ENCODE measurements at places on chromosomes 11 and 22. TPM values are rescaled to one million over a fixed set of nuclear protein-coding genes. Genes with fewer than 3 reads are reported as not detected.

The BLID gene
- polyA plus RNA-seq, result not detected

The ATXN10 gene
- 96.0 TPM for polyA plus RNA-seq

The SLC17A6 gene
- polyA plus RNA-seq, result not detected

The NAALAD2 gene
- not detected for polyA plus RNA-seq

The CEP126 gene
- 0.62 TPM for polyA plus RNA-seq

DNA sequence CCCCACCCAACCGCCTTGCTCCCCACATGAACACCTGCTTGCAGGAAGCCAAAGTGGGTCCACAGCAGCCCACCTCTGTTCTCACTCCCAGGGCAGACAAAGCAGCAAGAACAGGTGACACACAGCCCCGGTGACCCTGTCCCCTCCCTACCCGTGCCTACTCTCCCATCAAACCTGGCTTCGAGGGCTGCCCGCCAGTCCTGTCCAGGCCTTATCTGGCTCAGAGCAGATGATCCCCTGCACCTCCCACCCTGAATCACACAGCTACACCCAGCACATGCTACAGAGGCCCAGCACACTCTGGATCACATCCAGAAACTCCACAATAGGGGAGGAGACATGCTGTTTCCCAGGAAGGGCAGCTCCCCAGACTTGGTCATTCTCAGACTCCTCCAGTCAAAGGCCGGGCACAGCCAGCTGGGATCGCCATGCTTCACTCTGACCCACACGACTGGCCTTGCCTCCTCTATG is 6.2 kb upstream of the RGL4 start:
- no peak for DNase-seq

GRCh38 chr11:66619080-66619554 is 2.7 kb downstream of the RBM14 start:
- DNase-seq, result no peak

GRCh38 chr11:12016246-12016645 is 7.8 kb upstream of the DKK3 start:
- no peak for DNase-seq

- no peak for DNase-seq
These were observed 7.5 kb upstream of the MYO7A start for GRCh38 chr11:77120571-77120970.

GRCh38 chr11:122359081-122359571 is 243.1 kb upstream of the BLID start:
- no peak for DNase-seq

GRCh38 chr11:123472236-123472935 is 42.3 kb downstream of the GRAMD1B start:
- DNase-seq, result no peak

DNA sequence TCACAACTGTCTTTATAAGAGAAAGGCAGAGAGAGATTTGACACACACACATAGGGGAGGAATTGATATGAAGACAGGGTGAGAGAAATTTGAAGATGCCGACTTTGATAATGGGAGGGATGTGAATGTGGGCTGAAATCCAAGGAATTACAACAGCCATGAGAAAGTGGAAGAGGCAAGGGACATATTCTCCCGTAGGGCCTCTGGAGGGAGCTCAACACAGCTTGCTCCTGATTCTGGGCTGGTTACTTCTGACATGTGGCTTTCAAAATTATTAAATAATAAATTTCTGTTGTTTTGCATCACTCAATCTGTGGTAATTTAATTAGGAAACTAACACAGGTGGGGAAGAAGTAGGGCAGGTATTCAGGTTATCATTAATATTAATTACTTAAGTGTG is 282.9 kb downstream of the LUZP2 start:
- DNase-seq, result no peak

DNA sequence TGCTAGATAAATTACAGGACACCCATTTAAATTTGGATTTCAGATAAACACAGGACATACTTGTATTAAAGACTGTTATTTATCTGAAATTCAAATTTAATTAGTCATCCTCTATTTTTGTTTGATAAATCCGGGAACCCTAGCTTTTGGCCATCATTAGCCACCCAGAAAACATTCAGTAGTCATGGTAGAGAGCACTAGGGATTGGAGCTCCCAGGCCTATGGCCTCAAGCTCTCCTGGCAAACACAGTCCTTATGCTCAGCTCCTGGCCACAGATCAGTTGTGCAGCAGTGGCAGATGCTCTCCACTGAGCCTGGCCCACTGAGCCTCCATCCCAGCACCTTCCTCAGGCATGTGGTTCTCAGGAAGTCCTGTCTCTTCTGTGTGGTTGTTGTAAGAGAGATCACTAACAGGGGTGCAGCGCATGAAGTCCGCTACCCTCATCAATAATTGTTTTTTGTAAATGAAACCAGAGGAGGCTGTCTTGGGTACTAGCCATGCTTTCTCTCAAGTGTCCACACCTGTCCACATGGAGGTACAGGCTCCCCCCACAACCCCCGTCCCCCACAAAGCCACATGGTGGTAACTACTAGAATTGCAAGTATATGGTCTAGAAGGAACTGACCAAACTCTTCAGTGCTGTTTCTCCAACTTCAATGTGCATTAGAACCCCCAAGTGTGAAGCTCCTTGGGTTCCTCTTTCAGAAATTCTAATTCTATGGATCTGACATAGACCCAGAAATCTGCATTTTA is 1.1 kb upstream of the IRAG1 start:
- DNase-seq, result no peak

DNA sequence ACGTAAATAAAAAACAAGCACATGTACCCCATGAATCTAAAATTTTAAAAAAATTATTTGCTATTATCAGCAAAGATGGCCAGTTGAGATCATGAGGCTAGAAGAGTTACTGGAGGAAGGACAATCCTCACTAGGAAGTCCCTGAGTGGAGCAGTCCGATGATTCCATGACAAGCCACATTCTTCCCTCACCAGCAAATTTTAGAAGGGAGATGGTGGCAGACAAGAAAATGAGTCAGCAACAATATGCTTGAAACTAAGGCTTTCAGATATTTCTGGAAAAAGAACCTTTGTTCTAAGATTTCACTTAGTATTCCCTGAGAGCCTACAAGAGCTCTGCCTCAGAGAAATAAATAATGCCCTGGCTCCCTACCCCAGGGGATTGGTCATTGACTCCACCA is 34.9 kb downstream of the P4HA3 start:
- DNase-seq, result no peak

- no peak for DNase-seq
These were observed 54.1 kb downstream of the GRIK4 start for GRCh38 chr11:120565466-120566155.

- DNase-seq, result peak; percentile 30
These were observed 26.0 kb upstream of the FADD start for GRCh38 chr11:70176940-70177689.

GRCh38 chr11:57596266-57596885 is 1.1 kb upstream of the SERPING1 start:
- DNase-seq, result no peak

- no peak for DNase-seq
These were observed 31.9 kb downstream of the GDPD4 start for GRCh38 chr11:77269484-77270123.

DNA sequence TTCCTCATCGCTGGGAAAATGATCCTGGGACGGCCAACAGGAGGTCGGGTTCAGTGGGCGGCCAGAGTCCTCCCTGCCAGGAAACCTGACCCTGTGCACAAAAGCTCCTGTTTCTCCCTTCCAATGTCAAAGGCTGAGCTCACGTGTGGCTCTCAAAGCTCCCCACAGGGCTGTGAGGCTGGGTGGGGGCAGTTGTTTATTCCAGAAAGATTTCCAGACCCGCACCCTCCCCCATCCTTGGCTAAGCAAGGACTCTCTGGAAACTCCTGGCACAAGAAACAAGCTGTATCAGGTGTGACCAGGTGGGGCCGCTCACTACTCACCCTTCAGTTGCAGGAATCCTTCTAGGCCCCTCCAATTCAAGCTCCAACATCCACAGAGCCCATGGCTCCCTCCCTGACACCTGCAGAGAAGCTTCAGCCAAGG is 131.9 kb downstream of the SHANK2 start:
- DNase-seq, result no peak

Measured in naive thymus-derived CD8-positive, alpha-beta T cell (primary cell).